Kidney tubule cell (primary cell): ENCODE measurements at places on chromosomes 2 and 18.

- no peak for DNase-seq
Measured at GRCh38 chr2:106175086-106175850, 18.8 kb downstream of the UXS1 start.

- DNase-seq: no peak
Measured at GRCh38 chr2:206557321-206557720, 85.0 kb upstream of the FAM237A start.

- DNase-seq: no peak
Measured at GRCh38 chr2:132814651-132815050, 144.6 kb upstream of the LYPD1 start.

DNA sequence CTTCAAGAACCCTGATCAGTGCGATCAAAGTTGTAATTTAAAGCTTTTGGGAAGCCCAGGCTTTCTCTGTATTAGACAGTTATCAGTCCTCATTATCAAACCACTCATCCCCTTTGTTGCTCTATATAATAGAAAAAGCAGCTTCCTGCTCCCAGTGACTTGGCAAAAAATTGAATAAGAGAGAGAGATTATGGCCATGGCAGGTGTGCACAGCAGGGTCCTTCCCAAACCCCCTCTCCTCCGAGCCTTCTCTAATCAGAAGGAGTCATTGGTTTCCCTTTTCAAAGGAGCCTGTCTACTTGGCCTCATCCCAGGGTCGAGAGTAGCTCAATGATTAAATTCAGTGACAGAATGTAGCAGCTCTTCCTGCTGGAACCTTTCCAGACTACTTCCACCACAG lies 81.5 kb downstream of the SEMA4F start:
- DNase-seq: peak; percentile 41

DNA sequence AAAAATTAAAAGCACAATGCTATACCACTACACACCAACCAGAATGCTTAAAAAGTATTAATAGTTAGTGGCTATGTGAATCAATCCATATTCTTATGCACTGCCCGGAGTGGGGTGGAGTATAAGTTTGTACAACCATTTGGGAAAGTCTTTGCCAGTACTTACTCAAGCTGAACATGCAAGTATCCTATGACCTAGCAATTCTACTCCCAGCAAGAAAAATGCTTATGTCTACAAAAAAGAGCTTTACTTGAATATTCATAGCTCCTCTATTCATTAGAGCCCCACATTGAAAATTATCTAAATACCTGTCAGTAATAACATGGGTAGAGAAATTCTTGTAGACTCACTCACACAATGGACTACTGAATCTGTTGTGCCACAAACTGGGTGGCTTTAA lies 21.4 kb upstream of the CNOT11 start:
- DNase-seq: peak; percentile 74

- DNase-seq: no peak
Measured at GRCh38 chr2:44616667-44617155, 255.0 kb downstream of the CAMKMT start.

DNA sequence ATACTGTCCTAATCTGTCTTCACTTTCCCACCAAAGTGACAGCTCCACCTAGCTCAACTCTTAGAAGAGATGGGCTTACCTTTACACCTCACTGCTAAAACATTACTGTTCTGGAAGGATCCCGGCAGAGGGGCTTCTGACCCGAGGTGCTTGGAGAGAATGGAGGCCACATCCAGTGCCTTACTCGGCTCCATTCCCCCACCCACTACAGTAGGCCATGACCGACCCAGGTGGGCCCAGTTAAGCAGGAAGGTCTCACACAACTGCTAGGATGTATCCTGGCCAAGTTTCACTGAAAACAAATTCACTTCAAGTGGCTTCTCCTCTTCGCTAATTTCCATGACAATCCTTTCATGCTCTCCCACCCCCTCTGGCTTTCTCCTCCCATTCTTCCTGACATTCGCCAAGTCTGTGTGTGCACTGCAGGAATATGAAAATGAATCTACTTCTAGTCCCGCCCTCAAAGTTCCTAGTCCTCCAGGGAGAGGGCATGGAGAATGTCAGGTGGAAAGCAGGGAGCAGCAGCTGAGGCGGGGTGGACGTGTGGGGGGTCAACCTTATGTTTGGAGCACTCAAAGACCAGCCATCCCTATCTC lies 11.8 kb downstream of the WIPF1 start:
- no peak for DNase-seq

GRCh38 chr2:26887151-26887550 lies 39.2 kb downstream of the DPYSL5 start:
- no peak for DNase-seq

DNA sequence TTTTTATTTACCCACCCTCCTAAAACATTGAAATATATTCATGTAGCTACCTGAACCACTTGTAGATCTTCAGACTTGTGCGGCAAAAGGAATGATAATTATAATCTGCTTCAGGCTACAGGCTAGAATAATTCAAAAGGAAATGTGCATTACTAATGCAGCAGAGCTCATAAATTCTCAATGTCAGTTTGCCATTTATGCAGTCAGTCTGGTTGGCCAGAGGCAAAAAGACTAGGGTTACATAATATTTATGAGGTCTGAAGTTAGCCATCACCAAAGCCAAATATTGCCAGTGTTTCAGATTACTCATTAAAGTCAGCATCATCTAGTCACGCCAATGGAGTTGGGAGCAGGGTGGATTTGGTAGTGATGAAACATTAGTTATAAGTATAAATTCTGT lies 38.9 kb downstream of the METAP1D start:
- peak; percentile 52 for DNase-seq

DNA sequence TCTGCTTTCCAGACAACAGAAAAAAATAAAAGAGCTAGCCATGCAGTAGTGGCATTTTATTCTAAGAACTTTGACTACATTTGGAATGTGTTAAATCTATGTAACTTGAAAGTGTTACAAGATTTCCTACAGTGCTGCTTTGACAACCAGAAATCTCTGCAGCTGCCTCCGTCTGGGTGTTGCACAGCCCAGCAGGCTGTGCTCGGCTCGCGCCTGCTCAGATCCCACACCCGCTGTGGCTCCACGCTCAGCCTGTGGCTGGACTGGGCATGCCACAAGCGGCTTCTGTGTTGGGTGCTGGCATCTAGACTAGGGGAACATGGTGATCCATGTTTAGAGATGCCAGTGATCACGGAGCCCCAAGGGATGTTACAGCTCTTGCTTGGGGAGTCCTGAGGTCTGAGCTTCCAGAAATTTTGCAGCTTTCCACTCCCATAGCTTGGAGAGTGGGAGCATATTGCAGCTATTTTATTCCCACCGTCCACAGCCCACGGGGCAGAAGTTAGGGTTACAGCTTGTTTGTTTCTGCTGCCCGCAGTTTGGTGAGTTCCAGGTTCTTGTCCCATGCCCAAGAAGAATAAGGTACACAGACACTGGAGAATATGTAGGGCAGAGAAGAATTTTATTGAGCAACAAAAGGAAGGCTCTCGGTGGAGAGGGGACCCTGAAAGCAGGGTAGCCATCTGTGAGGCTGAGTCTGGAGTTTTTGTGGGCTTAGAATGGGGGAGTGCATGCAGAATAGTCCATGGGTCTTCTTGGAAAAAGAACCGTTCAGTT lies 44.1 kb downstream of the FAM171B start:
- DNase-seq: no peak

- DNase-seq: no peak
Measured at GRCh38 chr2:225765820-225766219, 366.3 kb downstream of the NYAP2 start.

- peak; percentile 15 for DNase-seq
Measured at GRCh38 chr2:100747551-100747950, 72.4 kb upstream of the NPAS2 start.

DNA sequence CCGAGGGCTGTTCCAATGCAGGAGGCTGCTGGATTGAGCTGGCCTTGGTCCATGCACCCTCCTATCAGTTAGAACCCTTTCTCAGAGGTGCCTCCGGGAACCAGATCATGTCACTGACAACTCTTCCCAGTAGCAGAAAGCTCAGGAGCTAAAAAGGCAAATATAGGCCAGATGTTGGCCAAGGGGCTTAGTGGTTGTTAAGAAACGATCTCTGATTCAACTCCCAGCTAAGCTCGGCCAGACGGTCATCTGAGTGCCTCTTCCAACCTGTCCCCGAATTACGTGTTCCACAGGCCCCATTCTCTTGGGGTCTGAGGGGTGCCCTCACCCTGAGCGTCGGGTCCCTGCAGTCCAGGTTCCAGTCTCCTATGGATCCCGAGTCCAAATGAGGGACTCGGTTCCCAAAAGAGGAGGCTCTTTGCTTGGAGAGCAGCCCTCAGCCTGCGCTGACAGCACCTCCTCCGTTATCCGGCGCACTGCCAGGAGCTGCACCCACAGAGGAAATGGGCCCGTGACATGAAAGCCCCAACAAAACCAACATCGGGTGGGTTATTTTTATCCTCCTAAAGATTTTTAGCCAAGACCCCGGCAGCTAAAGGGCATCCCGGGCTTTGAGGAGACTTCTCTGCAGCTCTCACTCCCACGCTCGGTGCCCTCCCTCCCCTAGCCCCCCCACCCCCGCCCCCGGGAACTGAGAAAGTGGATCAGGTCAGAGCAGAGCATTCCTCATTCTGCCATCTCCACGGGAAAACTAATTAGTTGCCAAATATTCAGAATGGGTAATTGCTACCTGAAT lies 106.6 kb upstream of the ID2 start:
- DNase-seq: no peak

DNA sequence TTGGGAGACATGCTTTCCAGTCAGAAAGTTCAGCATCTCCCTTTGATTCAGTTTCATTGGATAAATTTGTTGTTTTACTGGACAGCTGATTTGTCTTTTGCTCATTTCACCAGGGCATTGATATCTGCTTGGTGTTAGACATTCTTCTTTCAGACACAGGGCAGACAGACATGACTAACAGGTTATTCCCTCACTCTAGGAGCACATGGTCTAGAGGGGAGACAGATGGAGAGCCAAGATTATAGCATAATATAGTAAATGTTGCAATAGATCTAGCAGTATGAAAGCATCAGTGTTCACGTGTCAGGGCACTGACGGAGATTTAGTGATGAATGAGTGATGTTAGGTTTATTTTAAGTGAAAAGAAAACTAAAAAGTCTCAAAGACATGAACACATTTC lies 187.0 kb upstream of the CYRIA start:
- DNase-seq: no peak

DNA sequence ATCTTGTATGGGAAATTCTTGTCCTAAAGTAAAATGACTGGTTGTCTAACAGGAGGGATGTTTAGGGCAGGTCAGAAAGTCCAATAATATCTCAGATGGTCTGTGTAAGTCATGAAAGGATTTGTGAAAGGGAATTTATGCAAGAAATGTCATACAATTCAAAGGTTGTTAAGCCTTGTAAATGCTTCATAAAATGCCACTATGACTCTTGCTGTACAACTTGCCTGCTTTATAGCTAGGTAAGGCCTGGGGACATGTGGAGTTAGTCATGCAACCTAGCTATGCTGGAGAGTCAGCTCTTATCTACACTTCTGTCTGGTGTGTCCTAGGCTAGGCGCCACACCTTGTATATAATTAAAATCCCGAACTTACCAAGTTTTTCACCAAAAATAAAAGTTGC lies 36.9 kb upstream of the VWA3B start:
- peak; percentile 5 for DNase-seq

- peak; percentile 33 for DNase-seq
Measured at GRCh38 chr2:113277474-113278072, 1.1 kb downstream of the PAX8 start.

DNA sequence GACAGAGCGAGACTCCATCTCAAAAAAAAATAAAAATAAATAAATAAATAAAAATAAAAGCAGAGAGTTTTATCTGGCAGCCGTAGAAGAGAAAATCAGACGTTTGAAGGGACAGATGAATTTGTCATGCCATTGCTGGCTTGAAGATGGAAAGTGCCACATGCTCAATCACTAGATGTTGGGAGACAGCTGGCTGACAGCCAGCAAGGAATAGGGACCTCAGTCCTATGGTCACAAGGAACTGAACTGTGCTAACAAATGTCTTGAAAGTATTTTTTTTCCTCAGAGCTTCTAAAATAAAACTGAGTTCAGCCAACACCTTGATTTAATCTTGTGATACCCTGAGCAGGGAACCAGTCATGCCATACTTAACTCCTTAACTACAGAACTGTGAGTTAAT lies 65.4 kb downstream of the DTNA start:
- DNase-seq: no peak

DNA sequence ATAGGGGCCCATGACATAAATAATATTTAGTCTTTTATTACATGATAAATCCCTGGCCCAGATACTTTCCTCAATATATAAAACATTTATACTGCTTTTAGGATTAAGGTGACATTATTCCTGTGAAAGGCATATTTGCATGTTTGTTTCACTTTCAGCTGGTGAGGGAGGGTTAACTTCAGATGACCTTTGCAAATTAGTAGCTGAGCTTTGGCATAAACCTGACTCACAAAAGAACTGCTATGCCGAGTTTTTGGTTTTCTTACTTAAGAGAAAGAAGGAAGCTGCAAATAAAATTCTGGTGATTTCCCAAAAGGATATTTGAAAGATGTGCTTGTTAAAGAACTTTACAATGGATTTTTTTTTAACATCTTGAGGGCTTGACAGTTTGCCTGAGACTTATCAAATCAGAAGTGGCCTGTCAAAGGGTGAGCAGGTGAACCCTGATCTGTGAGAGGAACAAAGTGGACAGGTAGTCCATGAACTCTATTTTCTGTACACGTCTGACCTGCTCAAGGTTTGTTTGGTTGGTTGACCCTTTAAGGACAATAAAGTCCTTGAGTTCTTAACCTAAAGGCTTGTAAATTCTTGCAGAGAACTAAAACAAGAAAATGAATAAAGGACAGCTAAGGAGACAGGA lies 93.5 kb downstream of the FAM124B start:
- DNase-seq: peak; percentile 60

GRCh38 chr2:129248198-129248597 lies 731.3 kb upstream of the RAB6C start:
- no peak for DNase-seq

- no peak for DNase-seq
Measured at GRCh38 chr18:40949114-40949950, 1005.7 kb upstream of the PIK3C3 start.

- DNase-seq: no peak
Measured at GRCh38 chr2:224764565-224765236, 48.5 kb upstream of the CCDC195 start.

DNA sequence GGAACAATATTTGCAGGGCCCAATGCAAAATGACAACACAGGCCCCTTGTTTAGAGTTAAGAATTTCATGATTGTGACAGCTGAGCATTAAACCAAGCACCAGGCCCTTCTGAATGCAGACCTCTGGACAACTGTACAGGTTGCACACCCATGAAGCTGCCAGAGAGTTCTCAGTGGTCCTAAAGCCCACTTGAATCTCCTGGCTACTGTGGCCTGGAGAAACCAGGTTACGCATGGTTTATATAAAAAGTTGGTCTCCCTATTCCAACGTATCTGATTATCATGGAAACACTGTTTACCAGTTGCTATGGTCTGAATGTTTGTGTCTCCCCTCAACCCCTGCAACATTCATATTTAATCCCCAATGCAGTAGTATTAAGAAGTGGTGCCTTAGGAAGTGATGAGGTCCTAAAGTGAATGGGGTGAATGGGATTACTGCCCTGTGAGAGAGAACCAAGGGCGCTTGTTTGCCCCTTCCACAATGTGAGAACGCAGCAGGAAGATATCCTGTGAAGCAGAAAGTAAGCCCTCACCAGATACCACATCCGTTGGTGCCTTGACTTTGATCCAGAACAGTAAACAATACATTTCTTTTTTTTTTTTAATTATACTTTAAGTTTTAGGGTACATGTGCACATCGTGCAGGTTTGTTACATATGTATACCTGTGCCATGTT lies 48.0 kb upstream of the ANXA4 start:
- DNase-seq: no peak

GRCh38 chr18:37422596-37422995 lies 143.0 kb downstream of the CELF4 start:
- no peak for DNase-seq

- peak; percentile 79 for DNase-seq
Measured at GRCh38 chr2:225994748-225995405, 595.4 kb downstream of the NYAP2 start.

- no peak for DNase-seq
Measured at GRCh38 chr2:241010531-241011295, 12.3 kb downstream of the SNED1 start.
